ENCODE measurements at places on chromosomes 16 and 17. TPM values are rescaled to one million over a fixed set of nuclear protein-coding genes. Genes with fewer than 3 reads are reported as not detected.
A peak's percentile ranks its signal among the peaks of the same experiment; 100 is the strongest.

Gene EPX
- not detected for total RNA-seq

GRCh38 chr17:50265690-50266315, 8.5 kb upstream of the TMEM92 start:
- H3K4me1 ChIP-seq, result peaks cover 9% of the 10 kb centered on the region
- no peaks in the 10 kb centered on the region for H3K36me3 ChIP-seq
- no peak for DNase-seq

- no peaks in the 10 kb centered on the region for H3K4me1 ChIP-seq
- no peaks in the 10 kb centered on the region for H3K36me3 ChIP-seq
- no peak overlapping the region for H3K27ac ChIP-seq
- DNase-seq, result no peak
- H3K4me3 ChIP-seq, result no peak overlapping the region
These were observed 1.8 kb downstream of the KCNJ2 start for GRCh38 chr17:70171159-70171558.

DNA sequence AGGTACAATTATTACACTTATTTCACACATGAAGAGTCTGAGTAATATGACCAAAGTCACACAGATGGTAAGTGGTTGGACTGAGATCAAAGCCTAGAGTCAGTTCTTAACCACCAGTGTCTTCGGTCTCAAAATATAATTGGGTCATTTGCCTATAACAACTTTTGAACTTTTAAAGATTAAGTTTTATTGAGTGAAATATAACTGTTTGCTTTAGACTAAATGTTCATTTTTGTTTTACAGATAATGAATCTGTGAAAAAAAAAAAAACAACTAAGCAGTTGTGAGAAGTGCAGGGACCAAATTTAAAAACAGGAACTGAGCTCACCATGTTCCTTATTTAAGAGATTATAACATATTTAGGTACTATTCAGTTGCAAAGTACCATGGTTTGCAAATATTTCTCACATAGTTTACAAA, 150.1 kb downstream of the ITFG1 start:
- H3K27ac ChIP-seq, result no peak overlapping the region
- H3K4me3 ChIP-seq, result no peak overlapping the region
- H3K27me3 ChIP-seq, result no peaks in the 10 kb centered on the region

DNA sequence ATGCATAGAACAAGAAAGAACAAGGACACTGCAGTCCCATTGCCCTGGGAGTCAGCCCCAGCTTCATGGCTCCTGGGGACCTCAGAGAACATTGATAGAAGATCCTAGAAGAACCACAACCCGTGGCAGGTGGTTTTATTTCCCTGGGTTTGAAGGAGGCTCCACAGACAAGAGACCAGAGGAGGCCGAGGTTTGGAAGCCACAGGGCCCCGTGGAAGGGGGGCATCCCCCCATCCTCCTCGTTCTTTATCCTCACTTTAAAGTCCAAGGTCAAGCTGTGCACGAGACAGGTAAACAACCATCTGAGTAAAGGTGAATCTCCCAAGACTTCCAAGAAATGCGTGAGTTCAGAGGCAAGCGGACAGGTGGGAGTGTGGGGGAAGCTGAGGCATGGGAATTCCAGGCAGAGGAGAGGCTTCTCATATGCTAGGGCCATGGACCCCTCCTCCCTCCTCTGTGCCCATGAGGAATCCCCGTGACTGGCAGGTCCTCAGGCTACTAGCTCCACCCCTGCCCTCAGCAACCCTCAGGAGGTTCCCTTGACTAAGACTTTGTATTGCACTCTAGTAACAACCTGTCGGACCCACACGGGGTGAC, 849 bp upstream of the SULT1A1 start:
- no peaks in the 10 kb centered on the region for H3K27me3 ChIP-seq
- H3K36me3 ChIP-seq, result no peaks in the 10 kb centered on the region
- H3K4me1 ChIP-seq, result peaks cover 30% of the 10 kb centered on the region
- DNase-seq, result peak; percentile 53
- H3K27ac ChIP-seq, result peak overlapping the region; percentile 80

- no peak overlapping the region for H3K27ac ChIP-seq
- DNase-seq, result no peak
- H3K4me1 ChIP-seq, result no peaks in the 10 kb centered on the region
These were observed 9.8 kb downstream of the PMFBP1 start for GRCh38 chr16:72162105-72162692.
